ENCODE measurements at places on chromosomes 2 and 18.
A peak's percentile ranks its signal among the peaks of the same experiment; 100 is the strongest.

- peak; percentile 10 for DNase-seq
Observed at GRCh38 chr18:27608742-27609141, 423.6 kb upstream of the CHST9 start.

DNA sequence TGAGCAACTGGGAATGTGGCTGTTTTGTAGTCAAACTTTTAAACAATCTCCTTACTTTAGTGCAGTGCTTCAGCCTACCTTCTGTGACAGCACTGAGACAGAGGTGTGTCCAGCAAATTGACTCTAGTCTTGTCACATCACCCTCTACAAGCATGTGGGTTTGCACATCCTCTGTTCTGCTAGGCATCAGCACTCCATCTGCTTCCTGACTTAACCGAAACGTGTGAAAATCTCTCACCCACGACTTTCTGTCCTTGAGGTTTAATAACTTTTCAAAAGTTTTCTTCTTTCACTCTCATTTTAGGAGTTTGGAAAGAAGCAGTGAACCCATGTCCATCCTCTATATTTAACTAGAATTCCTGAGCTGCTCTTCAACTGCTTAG, 42.6 kb downstream of the TTR start:
- no peak for DNase-seq

- peak; percentile 84 for DNase-seq
Observed at GRCh38 chr2:170770606-170771420, 635 bp downstream of the ERICH2 start.

DNA sequence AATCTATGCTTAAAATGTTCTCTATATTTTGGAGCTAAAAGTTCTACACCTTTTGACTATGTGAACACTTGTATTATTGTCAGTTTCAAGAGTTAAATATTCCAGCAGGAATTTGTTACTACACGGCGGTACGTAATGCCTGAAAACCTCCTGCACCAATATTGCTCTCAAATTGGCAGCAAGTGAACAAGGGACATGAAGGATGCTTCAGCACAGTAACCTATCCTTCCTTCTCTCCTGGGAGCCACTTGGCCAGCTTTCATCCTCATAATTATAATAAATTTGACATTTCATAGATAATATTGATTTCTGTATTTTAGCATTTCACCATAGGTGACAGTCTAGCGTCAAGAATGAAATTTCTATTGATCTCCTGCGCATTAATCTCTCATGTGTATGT, 197.6 kb downstream of the NR4A2 start:
- DNase-seq = no peak

DNA sequence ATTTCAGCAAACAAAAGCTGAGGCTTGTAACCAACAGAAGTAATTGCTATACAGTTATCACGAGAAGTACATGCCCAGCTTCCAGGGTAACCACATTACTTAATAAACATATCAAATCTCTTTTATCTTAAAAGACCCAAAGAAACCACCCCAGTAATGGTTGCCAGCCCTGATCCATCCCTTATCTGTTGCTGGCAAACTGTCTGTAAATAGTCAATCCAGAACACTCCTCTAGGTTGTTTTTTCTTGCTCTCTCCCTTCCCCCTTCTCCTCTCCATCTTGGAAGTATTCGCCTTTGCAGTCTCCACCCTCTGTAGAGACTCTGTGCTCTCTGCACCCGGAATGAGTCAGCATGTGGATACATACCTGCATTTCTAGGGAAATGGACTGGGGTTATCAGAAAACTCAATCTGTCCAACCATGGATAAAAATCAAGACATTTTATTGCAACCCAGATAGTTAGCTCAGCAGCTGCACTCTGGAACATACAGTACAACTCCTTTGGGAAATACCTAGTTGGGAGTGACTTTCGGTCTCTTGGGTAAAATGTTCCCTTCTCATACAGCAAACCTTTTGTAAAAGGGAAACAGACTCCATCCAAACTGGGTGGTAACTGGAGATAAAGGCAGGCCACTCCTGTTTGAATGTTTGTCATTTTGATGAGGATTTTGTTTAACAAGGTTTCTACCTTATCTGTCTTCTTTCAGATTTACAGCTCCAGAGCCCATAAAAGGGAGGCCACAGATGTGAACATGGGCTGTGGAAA, 123.5 kb upstream of the FOSL2 start:
- peak; percentile 65 for DNase-seq

Measured in ACHN (cell line).